ENCODE measurements at places on chromosomes 13 and 19. TPM values are rescaled to one million over a fixed set of nuclear protein-coding genes. Genes with fewer than 3 reads are reported as not detected.

GPR183 gene
- total RNA-seq = 8.3 TPM

- no peak for DNase-seq
Observed at GRCh38 chr13:59261928-59262488, 901.7 kb downstream of the DIAPH3 start.

- DNase-seq = no peak
Observed at GRCh38 chr19:56862741-56863140, 22.2 kb upstream of the PEG3 start.

ZNF98 gene
- total RNA-seq = not detected

GRCh38 chr13:24221007-24221406 is 60.5 kb downstream of the SPATA13 start:
- no peak for DNase-seq

- DNase-seq = no peak
Observed at GRCh38 chr19:7562646-7563393, 27.3 kb downstream of the PNPLA6 start.

CLEC17A gene
- total RNA-seq = 0.12 TPM

- peak; percentile 71 for DNase-seq
Observed at GRCh38 chr19:18300930-18301717, 19.7 kb upstream of the JUND start.

- DNase-seq = peak; percentile 20
Observed at GRCh38 chr19:14632286-14632685, 42.4 kb downstream of the ADGRE3 start.

GRCh38 chr19:13538601-13539253 is 32.4 kb upstream of the CACNA1A start:
- DNase-seq = no peak

GRCh38 chr19:8700956-8701355 is 2.4 kb upstream of the ACTL9 start:
- no peak for DNase-seq

DNA sequence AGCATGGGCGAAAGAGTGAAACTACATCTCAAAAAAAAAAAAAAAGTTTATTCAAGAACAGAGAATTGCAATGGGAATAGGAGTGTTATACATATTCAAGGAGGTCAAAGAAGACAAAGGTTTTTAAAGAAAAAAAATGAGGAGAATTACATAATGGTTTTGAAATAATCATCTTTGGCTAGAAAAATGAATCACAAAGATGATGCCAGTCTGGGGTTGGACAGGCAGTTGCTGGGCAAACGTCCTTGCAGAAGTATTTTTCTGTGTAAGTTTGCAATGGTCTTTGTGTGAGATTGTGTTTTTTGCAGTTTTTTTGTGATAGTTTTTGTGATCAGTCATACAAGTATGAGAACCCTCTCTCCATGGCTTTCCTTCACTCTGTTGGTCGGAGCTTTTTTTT is 23.7 kb downstream of the LYPD3 start:
- no peak for DNase-seq

GRCh38 chr19:11856596-11857250 is 8.2 kb downstream of the ZNF439 start:
- DNase-seq = peak; percentile 20

- peak; percentile 30 for DNase-seq
Observed at GRCh38 chr19:34366738-34367623, 2.0 kb downstream of the GPI start.

DNA sequence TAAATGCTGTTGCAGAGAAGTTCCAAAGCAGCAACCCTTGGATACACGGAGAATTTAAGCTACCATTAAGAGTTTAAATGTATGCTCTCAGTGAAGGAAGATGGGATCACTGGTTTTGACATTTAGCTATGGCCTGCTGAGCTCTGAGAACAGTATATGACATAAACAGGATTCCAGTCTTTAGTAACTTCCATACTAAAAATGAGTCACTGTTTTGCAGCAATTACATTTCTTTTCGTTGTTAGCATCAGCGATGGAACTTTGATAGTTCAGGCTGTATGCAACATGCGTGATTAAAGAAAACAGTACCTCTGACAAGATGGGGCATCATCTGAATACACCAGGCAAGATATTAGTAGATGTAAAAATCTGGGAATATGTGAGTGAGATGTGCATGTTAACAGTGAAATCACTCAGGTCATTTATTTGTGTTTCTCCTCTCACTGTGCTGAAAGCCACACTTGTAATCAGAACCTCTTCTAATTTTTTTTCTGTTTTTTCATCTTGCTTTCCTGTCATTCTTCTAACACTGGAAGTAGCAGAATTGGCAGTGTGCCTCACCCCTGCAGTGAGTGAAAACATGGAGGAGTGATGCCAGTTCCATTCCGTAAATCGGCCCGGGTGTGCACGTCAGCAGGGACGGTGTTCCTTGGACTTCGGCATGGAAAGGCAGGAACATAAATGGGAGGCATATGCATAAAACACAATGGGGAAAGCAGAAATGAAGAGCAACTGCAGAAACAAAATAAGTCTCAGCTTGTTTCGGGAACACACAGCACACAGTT is 361.5 kb downstream of the OXGR1 start:
- no peak for DNase-seq

GRCh38 chr13:112905086-112905485 is 63.9 kb upstream of the MCF2L start:
- no peak for DNase-seq

FCAR gene
- total RNA-seq = 0.88 TPM

RDH8 gene
- total RNA-seq = 0.24 TPM

- no peak for DNase-seq
Observed at GRCh38 chr19:28367146-28367545, 845.8 kb downstream of the UQCRFS1 start.

DNA sequence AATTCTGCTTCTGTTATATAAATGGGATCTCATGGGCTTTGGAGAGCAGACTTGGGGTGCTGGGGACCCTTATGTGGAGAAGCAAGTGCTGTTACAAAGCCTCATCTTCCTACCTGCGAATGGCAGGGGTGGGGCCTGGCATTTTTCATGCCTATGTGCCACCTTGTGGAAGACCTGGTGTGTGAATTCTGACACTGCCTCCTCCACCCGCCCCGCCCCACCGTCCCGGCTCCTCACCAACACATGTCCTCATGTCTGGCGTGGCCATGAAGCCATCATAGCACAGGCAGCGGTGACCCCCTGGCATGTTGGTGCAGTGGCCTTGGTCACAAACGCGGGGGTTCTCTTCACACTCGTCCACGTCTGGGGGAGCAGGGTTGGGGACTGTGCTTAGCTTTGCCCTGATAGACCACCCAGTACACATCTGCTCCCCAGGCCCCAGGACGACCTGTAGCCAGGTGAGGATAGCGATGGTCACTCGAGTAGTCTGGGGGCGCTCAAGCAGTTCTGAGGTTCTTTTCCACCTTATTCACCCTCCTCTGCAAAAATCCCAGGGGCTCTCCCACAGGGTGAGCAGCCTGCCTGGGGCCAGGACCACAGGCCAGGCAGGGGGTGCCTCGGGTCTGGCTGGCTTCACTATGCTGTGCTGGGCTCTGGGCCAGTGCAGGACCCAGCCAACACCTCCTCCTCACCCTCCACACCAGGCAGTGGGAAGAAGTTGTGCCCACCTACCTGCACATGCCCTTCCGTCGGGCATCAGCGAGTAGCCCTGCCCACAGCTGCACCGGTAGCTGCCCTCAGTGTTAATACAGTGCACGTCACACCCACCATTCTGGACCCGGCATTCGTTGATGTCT is 32.7 kb downstream of the FBN3 start:
- DNase-seq = no peak

DNA sequence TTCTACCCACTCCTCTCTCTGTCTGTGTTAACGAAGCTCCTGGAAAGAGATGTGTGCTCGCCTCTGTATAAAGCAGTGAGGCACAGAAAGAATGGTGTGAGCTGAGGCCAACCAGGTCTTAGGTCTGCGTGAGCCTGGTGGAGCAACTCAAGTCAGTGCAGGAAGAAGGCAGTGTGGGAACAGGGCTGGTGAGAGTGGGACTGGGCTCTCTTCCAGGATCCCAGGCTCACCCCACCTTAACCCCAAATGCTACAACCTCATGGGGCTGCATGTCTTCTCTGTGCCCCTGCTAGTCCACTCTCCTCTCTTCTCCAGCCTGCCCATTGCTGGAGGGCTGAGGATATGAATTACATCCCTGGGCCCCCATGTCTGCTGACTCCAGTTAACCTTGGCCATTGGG is 127.4 kb downstream of the DCT start:
- no peak for DNase-seq

Measured in colonic mucosa (tissue), 4 donors.